ENCODE measurements at places on chromosomes 2 and 18. TPM values are rescaled to one million over a fixed set of nuclear protein-coding genes. Genes with fewer than 3 reads are reported as not detected.

Gene WDCP
- total RNA-seq, result 18.4 TPM

GRCh38 chr2:190404487-190404886, 3.7 kb upstream of the MFSD6 start:
- DNase-seq, result peak; percentile 50
- H3K27me3 ChIP-seq, result no peaks in the 10 kb centered on the region
- no peaks in the 10 kb centered on the region for H3K36me3 ChIP-seq
- H3K4me1 ChIP-seq, result peaks cover 11% of the 10 kb centered on the region
- no peak overlapping the region for H3K4me3 ChIP-seq
- H3K27ac ChIP-seq, result no peak overlapping the region

DNA sequence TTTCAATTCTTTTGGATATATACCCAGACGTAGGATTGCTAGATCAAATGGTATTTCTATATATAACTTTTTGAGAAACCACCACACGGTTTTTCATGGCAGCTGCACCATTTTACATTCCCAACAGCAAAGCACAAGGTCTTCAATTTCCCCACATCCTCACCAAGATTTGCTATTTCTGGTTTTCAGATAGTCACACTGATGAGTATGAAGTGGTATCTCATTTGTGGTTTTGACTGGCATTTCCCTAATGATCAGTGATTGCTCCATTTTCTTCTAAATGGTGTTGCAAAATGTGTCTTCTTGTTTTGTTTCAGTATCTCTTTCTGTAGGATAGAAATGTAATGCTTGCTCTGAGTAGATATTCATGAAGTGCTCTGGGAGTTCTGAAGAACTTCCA, 52.0 kb downstream of the ANKRD44 start:
- no peak for DNase-seq
- H3K36me3 ChIP-seq, result peaks cover 10% of the 10 kb centered on the region
- H3K27ac ChIP-seq, result peak overlapping the region; percentile 92
- no peaks in the 10 kb centered on the region for H3K27me3 ChIP-seq

DNA sequence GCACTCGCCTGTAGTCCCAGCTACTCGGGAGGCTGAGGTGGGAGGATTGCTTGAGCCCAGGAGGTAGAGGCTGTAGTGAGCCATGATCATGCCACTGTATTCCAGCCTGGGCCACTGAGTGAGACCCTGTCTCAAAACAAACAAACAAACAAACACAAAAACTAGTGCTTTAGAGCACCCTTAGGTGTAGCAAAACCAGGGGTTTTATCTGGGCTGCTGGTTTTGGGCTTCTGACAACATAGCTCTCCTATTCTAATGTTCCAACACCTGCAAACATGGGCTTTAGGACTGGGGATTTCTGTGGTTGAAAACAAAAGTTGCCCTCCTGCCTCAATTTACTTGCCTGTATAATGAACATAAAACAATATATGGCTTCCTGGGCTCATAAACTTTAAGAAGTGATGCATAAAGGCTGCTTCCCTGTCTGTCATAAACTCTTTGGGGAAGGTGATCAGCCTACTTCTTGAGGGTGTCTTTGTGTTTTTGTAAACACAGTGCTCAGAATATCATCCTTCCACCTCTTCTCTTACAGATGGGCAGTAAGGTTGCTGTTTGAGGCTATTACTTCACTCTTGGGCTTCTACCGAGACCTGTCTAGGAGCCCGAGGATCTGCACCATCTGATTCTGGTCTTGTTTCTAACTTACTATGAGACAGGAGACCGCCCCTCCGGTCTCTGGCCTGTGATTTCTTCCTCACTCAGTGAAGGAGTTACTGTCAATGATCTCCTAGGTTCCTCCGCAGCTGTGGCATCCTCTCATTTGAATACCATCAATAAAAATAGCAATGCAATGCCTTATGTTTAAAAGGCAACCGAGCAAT, 246.5 kb downstream of the MYCN start:
- no peak for DNase-seq
- H3K4me1 ChIP-seq, result no peaks in the 10 kb centered on the region
- no peak overlapping the region for H3K27ac ChIP-seq
- H3K36me3 ChIP-seq, result no peaks in the 10 kb centered on the region

GRCh38 chr2:37340637-37341036, 3.8 kb upstream of the QPCT start:
- no peaks in the 10 kb centered on the region for H3K36me3 ChIP-seq
- H3K4me1 ChIP-seq, result peaks cover 22% of the 10 kb centered on the region
- peaks cover 14% of the 10 kb centered on the region for H3K27me3 ChIP-seq
- H3K4me3 ChIP-seq, result no peak overlapping the region

Data from activated CD4-positive, alpha-beta memory T cell treated with anti-CD3 and anti-CD28 coated beads for 36 hours (primary cell).